ENCODE measurements at places on chromosomes 6 and 20.

- peak; percentile 37 for DNase-seq
Observed at GRCh38 chr6:36387440-36388303, at the start of gene ETV7. Gene ETV7 (minus strand): TSS chr6:36387669. CDS start chr6:36387541, 128 bp downstream.

DNA sequence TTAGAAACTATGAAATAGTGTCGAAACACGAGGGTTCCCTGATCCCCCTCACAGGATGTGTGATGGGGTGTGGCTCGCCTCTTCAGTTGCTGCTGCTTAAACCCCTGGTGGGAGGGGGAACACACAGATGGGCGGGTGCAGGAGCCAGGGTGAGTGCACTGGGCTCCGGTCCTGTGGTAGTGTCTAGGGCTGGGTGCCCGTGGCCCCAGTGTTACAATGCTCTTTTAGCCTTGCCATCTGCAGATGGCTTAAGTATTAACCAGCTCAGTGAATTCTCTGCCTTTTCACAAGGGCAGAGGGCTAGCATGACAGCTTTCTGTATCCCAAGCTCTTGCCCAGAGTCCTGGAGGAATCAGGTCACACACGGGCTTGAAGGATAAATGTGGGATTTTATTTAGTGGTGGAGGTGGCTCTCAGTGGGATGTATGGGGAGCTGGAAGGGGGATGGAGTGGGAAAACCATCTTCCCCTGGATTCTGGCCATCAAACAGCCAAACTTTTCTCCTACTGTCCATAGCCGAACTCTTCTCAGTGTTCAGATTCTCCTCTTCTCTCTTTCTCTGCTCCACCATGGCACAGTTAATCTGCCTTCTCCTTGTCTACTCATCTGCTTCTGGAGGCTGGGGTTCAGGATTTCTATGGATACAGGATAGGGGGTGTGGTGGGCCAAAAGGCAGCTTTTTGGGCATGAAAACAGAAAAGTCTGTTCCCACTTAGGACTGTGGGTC, 659.0 kb downstream of the EPM2A start:
- DNase-seq, result no peak

DNA sequence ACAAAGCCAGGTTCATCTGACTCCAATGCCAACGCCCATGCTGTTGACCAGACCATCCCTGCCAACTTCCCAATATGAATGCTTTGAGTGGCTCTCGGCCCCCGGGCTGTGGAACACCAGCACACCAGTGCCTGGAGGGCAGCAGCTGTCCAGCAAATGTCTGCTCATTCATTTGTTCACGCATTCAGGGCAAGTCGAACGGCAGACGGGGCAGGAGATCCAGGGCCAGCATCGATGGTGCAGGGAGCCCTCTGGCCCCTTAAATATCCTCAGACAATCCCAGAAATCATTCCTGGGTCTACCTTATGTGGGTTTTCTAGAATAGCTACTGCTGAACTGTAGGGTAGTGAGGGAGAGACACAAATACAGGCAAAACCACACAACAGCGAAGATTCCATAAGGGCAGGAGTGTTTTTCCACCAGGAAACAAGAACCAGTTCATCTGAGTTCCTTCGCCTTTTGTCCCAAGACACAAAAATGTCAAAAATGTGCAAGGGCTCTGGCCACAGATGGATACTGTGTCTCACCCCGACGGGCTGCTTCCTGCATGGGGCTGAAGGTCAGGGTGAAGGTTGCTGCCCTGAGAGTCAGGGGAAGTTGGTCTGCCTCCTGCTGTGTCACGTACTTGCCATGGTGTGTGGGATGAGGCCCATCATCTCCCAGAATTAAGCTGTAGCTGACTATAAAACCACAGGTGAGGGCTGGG, 15.5 kb downstream of the RIPOR3 start:
- no peak for DNase-seq

DNA sequence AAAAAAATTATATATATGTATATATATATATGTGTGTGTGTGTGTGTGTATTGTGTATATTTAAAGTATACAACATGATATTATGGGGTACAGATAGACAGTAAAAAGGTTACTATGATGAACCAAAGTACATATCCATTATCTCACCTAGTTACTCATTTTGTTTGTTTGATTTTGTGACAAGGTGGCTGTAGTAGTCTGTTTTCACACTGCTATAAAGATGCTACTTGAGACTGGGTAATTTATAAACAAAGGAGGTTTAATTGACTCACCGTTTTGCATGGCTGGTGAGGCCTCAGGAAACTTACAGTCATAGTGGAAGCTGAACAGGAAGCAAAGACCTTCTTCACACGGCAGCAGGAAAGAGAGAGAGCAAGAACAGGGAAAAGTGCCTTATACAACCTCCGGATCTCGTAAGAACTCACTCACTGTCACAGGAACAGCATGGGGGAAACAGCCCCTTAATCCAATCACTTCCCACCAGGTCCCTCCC, 30.2 kb upstream of the DACT2 start:
- DNase-seq, result no peak

GRCh38 chr20:39674842-39675241, 712.7 kb downstream of the DHX35 start:
- no peak for DNase-seq

GRCh38 chr20:23034721-23035671, at the start of gene SSTR4:
Gene SSTR4 (plus strand): TSS chr20:23035312. CDS start chr20:23035484, 172 bp downstream.
- DNase-seq, result no peak

DNA sequence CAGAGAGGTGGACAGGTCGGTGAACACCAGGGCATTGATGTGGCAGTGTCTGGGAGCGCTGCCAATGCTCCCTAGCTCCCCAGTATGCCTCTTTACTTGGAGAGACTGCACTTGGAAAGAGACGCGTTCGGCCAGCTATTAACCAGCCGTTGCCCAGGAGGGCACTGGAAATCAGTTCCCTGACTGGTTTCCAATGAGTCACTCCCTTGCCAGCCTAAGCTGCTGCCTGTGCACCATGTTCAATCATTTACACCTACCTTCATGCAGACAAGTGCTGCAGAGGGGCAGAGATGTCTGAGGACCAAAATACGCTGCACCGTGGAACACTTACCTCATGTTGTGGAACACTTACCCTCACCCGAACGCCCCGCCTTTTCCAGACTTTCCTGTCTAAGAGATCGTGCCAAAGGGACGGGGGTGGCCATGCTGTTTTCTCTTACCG, 151.6 kb downstream of the SOBP start:
- no peak for DNase-seq

GRCh38 chr6:30562470-30563425, 5.7 kb downstream of the PRR3 start:
- no peak for DNase-seq

- DNase-seq, result no peak
Observed at GRCh38 chr6:31053873-31054272, 43.6 kb downstream of the MUC22 start.

- DNase-seq, result no peak
Observed at GRCh38 chr20:48131581-48131980, 346.3 kb upstream of the SULF2 start.

DNA sequence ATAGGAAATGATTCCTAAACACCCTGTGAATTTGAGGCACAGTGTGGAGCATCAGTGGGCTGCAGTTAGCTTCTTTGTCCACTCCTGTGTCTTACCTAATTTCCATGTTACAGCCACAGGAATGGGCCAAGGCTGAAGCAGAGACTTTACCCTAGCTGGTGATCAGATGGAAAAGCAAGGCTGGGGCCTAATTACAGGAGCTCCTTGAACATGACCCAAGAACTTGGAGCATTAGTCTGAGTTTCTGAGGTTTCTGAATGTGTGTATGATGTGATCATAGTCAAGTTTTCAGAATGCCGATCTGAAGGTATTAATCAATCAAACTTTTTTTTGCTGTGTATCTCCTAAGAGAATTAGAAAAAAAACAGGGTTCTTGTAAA, 18.0 kb downstream of the HECA start:
- DNase-seq, result no peak

GRCh38 chr6:107784669-107785068, 39.4 kb downstream of the SCML4 start:
- DNase-seq, result peak; percentile 27

DNA sequence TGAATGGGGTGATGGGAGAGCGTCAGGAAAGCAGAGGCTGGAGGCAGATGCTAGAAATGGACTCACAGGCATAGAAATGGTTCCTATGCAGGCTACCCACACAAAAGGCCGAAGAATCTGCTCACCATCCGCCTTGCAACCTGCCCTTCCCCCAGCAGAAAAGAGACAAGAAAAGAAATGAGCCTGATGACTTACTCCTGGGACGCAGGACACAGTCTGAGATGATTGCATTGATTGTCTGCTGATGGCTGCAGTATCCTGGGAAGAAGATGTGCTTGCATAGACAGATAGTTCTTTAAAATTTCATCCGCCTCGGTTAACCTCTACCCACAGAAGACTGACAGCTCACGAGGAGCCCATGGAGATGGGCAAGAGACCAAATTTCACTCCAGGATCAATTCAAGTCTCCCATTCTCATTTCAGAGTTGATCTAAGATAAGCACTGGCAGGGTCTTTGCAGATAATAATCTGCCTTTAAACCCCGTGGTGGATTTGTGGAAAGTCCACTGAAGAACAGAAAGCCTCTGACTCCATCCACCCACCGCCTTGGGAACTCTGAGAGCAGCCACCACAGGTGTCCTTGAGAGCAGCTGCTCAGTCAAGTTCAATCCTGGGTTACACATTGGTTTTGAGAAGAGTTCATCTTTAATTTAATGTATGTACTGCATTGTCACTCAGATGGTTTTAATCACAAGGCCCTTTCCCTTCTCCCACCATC, 7.2 kb downstream of the AGPAT4 start:
- DNase-seq, result no peak

DNA sequence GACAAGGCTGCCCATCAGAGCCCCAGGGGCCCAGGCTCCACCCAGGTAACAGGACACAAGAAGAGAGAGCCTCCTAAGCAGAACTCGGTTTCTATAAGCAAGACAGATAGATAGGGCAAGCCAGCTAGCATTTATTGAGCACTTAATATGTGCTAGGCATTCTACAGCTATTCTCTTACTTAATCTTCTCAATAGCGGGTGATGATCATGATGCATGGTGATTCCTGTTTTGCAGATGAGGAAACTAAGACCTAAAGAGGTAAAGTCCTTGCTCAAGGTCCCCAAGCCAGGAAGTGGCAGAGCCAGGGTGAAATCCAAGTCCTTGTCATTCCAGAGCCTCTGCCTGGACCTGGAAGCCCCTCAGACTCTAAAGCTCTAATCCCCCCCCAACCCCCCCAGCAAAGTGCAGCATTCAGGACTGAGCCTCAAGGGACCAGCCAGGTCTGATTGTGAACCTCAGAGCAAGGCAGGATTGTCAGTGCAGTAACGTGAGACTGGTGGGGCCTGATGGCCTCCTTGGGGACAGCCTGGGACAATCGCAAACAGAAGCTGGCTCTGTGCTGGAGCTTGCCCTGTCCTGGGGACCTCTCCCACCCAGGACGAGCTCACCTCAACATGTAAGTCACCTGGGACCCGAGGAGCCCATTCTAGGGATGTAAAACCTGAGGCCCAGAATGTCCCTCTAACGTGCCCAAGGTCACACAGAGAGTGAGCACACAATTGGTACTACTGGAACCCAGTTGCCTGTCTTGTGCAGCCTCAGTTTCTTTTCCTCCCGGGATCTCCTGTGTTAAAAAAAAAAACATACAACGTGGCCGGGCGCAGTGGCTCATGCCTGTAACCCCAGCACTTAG, 48.4 kb upstream of the PTGIS start:
- DNase-seq, result no peak

DNA sequence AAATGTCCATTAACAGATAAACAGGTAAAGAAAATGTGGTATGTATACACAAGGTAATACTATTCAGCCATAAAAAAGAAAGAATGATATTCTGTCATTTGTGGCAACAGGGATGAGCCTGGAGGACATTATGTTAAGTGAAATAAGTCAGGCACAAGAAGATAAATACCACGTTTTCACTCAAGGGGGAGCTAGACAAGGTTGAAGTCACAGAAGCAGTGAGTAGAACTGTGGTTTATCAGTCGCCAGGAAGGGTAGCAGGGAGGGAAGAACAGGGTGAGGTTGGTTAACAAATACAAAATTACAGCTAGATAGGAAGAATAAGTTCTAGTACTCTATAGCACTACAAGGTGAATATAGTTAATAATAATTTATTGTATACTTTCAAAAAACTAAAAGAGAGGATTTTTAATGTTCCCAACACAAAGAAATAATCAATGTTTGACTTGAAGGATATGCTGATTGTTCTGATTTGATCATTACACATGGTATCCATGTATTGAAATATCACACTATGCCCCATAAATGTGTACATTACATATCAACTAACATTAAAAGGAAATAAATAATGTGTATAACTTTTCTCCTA, 21.1 kb downstream of the RTN4IP1 start:
- no peak for DNase-seq

- no peak for DNase-seq
Observed at GRCh38 chr6:10749734-10750133, 2.1 kb downstream of the TMEM14B start.

GRCh38 chr20:50215926-50216325, 25.3 kb downstream of the CEBPB start:
- DNase-seq, result no peak

DNA sequence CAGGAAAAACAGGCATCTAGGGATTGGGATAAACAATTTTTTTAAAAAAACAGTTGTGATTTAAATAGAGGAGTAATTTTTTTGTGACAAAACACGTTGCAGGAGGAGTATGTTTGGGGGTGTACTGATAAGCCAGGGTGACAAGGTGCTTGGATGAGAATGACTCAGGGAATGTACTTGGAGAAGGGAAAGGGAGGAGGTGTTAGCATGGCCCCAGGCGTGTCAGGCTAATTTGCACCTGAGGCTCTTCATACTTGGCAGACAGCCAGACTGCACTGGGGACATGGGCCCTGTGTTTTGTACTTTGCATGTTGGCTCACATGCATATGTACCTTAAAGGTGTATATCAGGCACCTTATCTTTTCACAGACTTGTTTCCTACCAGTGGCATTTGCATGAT, 22.8 kb downstream of the PANK2 start:
- no peak for DNase-seq

- DNase-seq, result no peak
Observed at GRCh38 chr6:127069659-127070279, 48.7 kb upstream of the RSPO3 start.

GRCh38 chr6:83169106-83169505, 24.0 kb downstream of the PGM3 start:
- no peak for DNase-seq

DNA sequence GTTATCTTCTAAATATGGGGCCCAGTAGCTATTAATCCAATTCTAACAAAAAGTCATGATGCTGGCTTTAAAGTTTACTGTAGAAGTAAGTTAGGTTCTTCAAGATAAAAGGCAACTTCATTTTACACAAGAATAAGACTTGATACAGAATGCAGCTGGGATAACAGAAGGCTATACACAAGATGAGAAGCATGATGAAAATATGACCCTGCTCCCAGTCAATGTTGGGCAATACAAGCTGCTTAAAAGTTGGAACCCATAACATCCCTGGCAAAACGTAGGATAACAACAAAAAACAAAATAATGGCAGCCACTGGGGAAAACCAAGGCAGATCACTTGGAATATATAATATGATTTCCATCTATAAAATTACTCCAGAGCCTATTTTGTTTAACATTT, 87.6 kb upstream of the RSPO3 start:
- DNase-seq, result no peak

- no peak for DNase-seq
Observed at GRCh38 chr6:158825951-158826306, 6.8 kb upstream of the EZR start.

DNA sequence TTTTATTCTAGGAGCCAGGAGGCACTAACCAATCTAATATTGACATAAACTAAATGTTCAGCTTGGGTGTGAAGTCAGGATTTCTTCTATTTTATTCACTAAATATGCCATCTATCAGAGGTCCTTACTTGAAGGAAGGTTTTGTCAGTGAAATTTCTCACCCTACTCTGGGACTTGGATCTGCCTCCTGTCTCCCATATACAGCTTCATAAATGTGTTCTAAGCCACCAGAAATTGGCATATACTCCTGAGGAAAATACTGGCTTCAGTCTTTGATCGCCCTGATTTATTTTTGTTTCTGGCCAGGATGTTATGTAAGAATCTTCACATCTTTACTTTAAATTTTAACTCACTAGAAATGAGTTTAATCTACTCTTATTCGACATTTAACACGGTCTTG, 647.7 kb downstream of the C6orf118 start:
- no peak for DNase-seq

All from stimulated activated CD4-positive, alpha-beta T cell treated with anti-CD3 and anti-CD28 coated beads, Interleukin-2, amount 100 ng/mL, for 24 hours (primary cell).